ENCODE measurements at places on chromosomes 11 and 22.
A peak's percentile ranks its signal among the peaks of the same experiment; 100 is the strongest.

GRCh38 chr22:45565973-45566372 is 63.3 kb downstream of the FBLN1 start:
- DNase-seq, result no peak

DNA sequence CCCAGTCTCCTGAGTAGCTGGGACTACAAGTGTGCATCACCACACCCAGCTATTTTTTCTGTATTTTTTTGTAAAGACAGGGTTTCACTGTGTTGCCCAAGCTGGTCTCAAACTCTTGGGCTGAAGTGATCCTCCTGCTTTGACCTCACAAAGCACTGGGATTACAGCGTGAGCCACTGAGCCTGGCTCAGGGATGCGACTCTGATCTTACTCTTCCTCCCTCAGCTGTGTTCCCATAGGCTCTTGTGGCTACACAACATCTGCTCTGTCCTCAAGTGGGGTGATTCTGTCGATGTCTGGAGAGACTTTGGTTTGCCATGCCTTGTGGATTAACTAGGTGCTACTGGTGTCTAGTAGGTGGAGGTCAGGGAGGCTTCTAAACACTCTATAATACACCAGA is 127.0 kb upstream of the SERPIND1 start:
- no peak for DNase-seq

- DNase-seq, result no peak
Measured at GRCh38 chr22:32817137-32817730, 15.7 kb downstream of the TIMP3 start.

DNA sequence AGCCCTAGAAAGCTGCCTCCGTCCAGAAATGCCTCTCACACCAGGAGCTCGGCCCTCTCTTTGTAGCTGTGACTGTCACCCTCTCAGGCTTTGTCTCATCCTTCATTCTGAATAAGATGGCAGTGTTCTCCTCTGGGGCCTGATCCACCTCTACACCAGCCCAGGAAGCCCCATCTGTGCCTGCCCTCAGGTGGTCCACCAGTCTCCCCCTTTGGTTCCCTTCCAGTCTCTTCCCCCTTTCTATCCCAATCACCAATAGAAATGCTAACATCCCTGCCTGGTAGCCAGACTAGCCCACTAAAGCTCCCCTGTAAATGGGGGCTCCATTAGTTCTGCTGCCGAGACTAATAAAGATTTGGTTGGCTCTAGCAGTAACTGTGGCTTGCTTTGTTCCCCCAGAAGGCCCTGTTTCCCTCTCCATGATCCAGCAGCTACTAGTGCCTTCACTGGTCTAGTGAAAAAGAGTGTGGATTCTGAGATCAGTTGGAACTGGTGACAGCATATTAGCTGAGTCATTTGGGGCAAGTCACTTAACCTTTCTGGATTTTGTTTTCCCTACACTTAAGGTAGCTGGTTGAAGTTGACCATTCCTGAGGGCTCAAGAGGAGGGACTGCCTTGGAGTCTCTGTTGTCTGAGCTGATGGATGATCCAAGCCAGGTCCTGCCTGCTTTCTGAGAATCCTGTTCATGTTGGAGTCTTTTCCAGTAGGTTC is 16.2 kb downstream of the PLEKHB1 start:
- DNase-seq, result no peak

- no peak for DNase-seq
Measured at GRCh38 chr11:55658031-55658573, 3.9 kb upstream of the OR4C6 start.

- DNase-seq, result no peak
Measured at GRCh38 chr22:44020981-44021380, 3.1 kb upstream of the PARVB start.

- DNase-seq, result peak; percentile 33
Measured at GRCh38 chr11:117953024-117953671, 23.9 kb upstream of the TMPRSS13 start.

Measured in AML-193 (cell line).